Bone marrow (tissue), 2 donors: ENCODE measurements at places on chromosomes 11 and 22.

DNA sequence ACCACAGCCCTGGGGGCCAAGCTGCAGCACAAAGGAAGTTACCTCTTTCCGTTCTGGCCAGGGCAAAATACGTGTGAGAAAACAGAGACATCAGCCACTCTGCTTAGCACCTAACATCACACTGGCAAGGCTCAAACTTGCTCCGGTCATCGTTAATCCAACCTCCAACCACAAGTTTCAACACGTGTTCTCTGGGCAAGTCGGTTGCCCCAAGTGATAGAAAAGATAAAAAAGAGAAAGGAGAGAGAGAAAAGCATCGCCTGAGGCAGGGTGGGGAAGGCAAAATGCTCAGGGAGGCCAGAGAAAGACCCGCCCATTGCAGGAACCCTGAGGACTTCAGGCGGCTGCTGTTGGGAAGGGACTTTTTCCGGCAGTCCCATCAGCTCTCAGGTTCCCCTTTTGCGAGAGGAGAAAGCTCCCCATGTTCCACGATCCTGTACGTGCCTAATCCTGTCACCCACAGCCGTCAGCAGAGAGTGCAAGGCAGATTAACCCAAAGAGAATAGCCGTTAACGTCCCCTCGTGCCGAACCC is 18.5 kb upstream of the B4GALNT4 start:
- DNase-seq = no peak

- no peak for DNase-seq
Observed at GRCh38 chr11:9625162-9625561, 38.7 kb upstream of the SWAP70 start.

DNA sequence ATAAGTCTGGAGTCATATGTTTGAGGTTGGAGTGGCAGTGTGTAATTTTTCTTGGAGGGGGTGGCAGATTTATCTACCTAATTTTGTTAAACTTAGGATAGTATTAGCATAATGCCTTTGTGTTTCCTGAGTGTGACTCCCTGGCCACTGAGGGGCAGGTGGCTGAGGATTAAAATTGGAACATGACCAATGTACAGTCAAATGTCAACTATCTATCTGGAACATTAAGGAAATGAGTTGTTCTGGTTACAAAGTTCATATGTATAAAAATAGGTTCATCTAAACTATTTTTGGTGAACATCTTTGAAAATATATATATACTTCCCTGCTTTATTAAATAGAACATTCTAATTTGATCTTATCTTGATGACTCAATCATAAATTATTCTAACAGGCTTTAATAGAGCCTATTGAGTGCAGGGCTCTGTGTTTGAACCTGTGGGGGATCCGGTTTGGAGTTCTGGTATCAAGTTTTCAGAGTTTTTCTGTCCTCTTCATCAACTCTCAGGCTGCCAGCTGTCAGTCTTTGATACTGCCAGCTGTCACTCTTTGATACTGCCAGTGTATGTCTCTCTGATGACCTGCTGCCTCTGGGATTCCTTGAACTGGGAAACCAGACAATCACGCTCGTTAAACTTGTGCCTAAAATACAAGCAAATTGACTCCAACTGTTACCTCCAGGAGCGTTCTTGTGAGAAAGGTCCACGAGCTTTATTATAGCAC is 309.6 kb downstream of the METTL15 start:
- no peak for DNase-seq

GRCh38 chr11:46505741-46506482 is 87.9 kb downstream of the AMBRA1 start:
- DNase-seq = no peak

DNA sequence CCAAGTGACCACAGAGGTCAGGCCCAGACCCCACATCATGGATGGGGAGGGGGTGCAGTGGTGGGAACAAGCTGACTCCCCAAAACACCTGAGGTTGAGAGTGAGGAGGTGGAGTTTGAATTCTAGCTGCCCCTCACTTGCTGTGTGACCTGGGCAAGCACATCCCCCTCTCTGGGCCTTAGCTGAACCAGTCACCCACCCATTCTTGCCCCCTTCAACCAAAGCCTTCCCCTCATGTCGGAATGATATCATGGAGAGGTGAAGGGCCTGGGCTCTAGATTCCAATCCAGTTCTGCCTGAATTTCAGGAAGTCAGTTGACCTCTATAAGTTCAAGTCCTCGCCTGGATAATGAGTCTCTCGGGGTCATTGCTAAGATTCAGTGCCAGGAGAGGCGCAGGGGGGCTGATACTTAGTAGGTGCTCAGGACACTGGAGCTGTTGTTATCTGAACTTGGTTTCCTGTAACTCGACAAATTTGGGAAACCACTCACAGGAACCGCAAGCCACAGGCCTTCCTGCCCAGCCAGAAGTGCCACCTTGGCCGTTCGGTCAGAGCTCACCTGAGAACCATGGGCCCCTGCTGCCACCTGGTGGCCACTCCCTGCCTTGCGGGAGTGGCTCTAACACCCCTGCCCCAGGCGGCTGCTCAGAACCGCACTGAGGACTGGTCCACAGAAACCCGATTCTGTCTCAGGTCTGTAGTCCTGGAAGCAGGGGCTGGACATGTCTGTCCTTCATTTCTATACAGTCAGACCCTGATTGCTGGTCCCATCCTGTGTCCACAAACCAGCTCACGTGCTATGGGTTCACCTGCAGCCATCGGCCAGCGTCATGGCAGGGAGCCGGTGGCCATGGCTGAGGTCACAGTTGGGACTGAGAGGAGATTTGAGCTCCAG is 6.9 kb downstream of the CDC42EP1 start:
- peak; percentile 19 for DNase-seq

DNA sequence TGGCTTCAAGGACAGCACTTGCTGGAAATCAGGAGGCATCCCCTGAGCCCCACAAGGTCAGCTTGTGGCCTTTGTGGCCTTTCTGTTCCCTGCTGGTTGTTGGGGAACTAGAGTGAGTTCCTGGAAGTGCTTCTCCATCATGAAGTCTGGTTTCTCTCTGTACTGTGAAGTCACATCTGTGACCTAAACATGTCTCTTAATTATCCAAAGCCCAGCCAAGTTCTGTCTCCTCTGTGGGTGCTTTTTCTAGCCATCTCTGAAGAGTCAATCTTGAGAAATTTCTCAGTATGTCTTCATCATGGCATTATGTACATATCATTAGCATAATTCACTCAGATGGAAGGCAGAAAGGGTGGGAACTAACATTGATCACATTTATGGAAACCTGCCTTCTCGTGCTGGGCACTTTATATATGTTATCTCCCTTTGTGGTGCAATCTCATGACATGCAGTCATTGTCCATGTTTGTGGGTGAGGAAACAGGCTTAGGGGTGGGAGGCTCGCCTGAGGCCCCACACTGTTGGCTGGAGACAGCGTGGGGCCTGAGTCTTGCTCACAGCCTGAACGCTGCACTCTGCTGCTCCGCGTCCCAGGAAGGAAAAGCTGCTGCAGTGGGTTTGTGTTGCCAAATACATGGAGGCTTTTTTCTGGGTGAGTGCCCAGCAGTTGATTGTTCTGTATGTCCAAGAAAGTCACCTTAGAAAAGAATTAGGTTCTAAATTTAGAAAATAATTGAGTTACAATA is 24.6 kb downstream of the IGHMBP2 start:
- no peak for DNase-seq

DNA sequence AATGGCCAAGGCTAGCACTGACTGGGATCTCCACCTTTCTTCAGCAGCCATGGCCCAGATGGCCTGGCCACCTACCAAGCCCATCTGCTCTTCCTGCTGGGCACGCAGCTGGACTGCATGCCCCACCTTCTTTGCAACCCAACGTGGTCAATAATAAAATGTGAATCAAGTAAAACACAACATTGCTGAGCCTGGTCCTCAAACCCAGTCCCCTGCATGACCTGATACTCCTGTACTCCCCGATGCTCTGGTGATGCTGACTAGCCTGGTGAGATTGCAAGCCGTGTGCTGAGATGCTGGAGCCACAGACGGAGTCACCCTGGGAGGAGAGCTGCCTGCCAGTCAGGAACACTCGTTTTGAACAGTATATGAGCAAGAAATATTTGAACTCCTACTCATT is 34.0 kb downstream of the PARVG start:
- no peak for DNase-seq

DNA sequence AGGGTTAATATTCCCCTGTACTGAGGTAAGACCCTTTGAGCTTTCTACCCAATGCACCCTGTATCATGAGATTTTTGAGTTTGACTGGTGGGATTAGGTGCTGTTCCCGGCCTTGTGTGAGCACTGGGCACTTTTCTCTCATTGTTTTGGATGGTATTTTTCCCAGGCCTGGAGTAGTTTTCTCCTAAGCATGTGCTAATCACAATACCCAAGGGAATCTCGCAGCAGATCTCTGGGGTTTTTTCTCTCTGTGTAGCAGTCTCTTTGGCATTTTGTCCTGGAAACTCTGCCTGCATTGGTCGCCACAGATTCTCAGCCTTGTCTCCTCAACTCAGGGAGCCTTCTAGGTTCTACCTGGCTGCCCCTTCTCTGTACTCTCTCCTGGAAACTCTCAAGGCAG is 19.9 kb downstream of the IGHMBP2 start:
- no peak for DNase-seq

- DNase-seq = no peak
Observed at GRCh38 chr11:1501421-1502167, 15.0 kb upstream of the MOB2 start.

DNA sequence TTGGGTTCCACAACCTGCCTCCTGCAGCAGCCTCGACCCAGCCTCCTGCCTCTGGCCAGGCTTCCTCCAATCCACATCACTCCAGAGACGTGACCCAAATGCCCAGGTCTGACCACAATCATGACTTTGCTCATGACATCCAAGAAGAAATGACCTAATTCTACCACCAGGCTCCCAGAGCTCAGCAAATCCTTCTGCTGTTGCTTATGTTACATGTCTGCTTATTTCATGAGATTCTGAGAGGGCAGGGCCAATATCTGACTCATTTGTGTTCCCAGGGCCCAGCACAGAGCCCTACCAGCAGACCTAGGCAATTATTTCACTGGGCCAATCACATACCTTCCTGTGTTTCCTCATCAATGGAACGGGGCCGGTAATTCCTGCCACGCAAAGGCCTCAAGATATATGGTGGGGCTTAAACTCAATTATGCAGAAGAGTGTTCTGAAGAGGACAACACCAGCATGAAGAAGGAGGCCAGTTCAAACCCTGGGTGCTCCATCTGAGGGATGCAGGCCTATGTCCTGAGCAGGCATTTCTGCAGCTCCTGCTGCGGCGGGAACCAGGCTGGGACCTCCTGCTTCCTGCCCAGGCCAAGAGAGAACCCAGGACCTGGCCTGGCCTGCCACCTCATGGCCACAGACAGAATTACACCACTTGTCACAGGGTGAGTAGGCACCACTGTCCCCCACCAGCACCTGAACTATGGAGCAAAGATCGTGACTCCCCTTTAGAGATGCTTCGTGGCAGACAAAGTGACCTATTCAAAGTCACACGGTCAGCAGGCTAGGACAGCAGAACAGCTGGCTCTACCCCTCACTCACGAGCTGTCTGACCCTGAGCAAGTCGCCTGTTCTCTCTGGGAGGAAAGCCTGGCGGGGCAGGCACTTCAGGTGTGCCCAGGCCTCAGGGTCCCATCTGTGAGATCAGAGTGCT is 5.9 kb downstream of the CENPM start:
- peak; percentile 74 for DNase-seq

DNA sequence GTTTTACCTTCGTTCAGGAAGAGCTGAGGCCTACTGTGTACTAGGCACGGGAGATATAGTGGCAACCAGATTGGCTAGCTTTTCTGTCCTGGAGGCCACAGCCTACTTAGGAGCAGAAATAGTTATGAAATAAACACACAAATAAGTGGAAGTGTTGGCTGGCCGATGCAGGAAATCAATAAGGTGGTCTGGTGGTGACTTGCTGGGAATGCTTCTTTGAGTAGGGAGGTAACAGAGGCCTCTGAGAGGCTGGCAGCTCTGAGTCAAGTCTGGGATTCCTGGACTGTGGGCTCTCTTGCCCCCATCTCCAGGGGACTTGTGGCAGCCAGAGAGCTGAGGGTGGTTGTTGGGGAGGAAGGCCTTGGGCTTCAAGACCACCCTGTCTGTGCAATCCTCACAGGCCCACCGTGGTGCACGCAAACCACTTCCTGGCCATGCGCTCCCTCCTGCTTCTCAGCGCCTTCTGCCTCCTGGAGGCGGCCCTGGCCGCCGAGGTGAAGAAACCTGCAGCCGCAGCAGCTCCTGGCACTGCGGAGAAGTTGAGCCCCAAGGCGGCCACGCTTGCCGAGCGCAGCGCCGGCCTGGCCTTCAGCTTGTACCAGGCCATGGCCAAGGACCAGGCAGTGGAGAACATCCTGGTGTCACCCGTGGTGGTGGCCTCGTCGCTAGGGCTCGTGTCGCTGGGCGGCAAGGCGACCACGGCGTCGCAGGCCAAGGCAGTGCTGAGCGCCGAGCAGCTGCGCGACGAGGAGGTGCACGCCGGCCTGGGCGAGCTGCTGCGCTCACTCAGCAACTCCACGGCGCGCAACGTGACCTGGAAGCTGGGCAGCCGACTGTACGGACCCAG is 4.1 kb downstream of the SERPINH1 start:
- DNase-seq = no peak

- no peak for DNase-seq
Observed at GRCh38 chr11:35780951-35781860, 118.6 kb downstream of the TRIM44 start.

GRCh38 chr11:41309111-41309522 is 150.3 kb downstream of the LRRC4C start:
- no peak for DNase-seq

- no peak for DNase-seq
Observed at GRCh38 chr11:67163006-67163405, 43.9 kb downstream of the KDM2A start.

DNA sequence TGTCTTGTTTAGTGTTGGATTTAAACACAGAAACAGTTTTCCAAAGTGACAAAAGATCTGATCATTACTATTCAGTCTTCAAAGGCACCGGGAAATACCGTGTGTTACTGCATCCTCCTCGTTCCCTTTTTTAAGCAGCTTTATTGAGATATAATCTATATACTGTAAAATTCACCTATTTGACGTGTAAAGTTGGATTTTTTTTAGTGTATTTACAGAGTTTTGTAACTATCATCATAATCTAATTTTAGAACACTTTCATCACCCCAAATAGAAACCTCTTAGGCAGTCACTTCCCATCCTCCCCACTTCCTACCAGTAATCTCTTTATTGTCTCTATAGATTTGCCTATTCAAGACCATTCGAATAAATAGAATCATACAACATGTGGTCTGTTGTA is 1.4 kb downstream of the ANO5 start:
- DNase-seq = no peak

DNA sequence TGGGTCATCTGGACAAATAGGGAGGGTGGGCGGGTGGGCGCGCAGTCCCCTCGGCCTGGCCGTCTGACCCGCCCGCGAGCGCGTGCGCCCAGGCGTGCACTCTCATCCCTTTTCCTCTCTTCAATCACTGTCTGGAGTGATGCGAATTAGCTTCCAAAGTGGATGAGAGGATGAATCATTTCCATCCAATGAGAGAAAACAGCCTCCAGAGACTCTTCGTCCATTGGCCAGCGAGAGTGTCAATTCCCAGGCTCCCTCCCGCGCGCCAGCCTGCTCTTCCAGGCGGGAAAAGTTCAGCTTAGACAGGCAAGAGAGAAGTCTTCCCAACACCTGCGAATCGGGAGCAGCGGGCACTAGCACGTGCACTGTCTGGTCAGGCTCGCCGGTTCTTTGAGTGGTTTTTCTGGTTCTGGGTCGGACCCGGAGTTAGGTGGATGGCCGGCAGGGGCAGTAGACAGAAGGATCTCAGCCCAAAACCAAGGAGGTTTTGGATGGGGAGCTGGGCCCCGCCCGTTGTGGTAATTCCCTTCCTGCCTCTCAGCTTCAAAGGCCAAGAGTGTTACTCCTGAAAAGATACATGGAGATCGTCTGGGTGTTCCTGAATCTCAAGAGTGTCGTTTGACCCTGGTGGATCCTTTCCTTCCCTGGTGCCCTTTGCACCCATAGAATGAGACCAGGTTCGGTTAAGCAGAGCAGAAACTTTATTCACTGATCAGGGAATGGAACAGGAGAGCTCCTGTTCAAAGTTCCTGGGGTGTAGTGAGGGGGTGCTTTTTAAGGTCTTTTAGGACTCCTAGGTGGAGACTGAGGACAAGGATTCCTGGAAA is 33.4 kb upstream of the GLYATL1 start:
- no peak for DNase-seq
